ENCODE measurements at places on chromosomes 1 and 21.
A peak's percentile ranks its signal among the peaks of the same experiment; 100 is the strongest.

- DNase-seq: no peak
These were observed 97.8 kb downstream of the EBNA1BP2 start for GRCh38 chr1:43074244-43074643.

DNA sequence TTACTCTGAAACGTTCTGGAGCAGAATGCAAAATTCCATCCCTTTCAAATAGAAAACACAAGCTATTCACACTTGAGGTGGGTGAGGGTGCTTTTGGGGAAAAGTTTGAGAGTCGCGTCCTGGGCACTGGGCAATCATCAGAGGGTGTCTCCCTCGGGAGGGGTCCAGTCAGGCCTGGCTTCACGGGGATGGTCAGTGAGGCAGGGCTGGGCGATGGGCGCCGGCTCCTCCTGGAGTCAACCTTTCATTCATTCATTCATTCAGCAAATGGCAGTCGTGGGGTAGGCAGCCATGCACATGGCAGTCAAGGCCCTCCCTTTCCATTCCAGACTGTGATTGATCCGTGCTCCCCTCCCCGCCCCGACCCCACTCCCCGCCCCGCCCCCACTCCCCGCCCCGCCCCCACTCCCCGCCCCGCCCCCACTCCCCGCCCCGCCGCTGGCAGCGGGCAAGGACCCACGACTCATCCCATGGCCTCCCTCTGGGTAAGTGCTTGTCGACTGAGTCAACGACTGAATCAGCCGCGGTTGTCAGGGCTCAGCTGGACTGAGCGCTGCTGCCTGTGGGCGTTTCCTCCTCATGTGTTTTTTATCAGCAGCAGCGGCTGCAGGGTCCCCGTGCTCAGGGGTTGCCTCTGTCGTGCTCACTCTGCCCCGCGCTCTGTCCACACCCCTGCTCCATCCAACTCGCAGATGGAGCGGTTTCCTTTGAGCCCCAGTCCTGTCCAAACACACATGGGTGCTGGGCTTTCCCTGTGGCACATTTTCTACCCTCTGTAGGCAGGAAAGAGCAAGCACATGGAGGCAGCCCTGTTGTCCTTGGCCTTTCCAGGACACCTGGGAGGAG lies 12.5 kb upstream of the SPSB1 start:
- peak; percentile 67 for DNase-seq

DNA sequence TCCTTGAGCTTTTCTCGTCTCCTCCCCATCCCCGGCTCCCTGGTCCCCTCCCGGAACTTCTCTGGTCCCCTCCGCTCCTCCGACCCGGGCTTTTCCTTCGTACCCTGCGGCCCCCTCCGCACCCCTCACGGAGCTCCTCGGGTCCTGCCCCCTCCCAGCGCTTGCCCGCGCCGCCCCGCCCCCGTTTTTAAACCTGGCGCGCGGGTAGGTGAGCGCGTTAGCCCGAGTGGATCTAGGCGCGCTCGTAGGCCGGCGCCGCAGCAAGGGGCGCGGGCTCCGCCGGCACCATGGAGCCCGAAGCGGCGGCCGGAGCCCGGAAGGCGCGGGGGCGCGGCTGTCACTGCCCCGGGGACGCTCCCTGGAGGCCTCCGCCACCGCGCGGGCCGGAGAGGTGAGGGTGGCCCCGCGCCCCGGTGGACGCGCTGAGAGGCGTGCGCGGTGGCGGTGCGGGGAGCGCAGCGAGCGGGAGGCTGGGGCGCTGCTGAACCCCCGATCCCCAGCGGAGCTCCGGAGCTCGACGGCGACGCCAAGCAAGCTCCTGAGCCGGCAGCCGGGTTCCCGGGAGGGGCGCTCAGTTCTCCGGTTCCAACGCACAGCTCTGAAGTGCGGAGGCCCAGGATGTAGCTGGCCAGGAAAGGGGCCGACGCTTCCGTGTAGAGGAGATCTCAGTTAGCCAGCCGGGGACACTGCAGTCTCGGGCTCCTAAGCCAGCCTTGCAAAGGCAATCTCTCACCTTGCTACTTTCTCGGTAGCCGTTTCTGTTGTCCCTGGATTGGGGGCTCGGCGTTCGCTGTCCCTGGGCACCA lies at the start of gene RIPPLY3:
Gene RIPPLY3 (plus strand): TSS at position 217 of the 806 bp plus-strand sequence. CDS start 71 bp downstream, at position 288.
- peak; percentile 64 for DNase-seq

DNA sequence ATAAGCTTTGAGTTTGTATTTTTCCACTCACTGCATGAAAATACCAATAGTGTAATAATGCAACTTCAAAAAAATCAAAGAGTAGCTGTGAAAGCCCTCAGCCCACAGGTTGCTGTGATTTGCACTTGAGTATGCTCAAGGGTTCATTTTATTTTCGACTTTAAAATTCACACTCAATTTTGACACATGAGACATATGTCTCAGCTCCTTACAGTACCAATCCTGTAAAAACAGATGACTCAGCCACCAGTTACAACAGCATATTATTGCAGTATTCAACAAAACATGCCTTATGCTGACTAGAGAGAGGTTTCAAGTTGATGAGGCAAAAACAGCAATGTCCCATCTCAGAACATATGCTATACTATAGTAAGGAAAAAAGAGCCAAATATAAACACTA lies 66.1 kb downstream of the CYYR1 start:
- no peak for DNase-seq

- DNase-seq: peak; percentile 42
These were observed 137.2 kb downstream of the DHRS3 start for GRCh38 chr1:12480748-12481362.

DNA sequence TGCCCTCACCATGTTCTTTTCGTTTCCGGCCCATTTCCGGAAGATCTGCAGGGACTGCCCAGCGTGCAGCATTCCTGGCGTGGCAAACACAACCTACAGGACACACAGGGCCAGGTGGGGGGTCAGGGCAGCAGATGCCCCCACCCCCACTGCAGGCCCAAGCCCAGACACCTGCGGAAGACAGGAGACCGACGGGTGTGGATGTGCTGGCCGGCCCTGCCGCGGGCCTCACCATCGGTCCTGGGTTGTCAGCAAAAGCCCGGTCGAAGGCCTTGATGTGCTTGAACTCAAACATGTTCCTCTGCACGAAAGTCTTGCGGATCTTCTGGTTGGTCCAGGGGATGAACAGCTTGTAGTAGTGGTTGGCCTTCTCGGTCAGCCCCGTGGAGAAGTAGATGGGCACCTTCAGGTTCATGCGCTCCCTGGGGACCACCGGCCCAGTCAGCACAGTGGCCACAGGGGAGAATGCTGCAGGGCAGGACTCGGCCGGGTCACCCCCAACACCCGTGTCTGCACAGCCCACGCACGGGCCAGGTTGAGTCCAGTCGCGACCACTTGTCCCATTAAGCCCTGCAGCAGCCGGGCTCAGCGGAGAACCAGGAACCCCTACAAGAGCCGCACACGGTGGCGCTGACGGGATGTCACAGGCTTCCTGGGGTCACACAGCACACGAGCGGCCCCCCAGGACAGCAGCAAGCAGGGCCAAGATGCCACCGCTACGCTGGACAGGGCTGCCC lies 5.3 kb downstream of the PUSL1 start:
- DNase-seq: no peak

- peak; percentile 54 for DNase-seq
These were observed 65.7 kb upstream of the FCGR2A start for GRCh38 chr1:161439280-161440232.

DNA sequence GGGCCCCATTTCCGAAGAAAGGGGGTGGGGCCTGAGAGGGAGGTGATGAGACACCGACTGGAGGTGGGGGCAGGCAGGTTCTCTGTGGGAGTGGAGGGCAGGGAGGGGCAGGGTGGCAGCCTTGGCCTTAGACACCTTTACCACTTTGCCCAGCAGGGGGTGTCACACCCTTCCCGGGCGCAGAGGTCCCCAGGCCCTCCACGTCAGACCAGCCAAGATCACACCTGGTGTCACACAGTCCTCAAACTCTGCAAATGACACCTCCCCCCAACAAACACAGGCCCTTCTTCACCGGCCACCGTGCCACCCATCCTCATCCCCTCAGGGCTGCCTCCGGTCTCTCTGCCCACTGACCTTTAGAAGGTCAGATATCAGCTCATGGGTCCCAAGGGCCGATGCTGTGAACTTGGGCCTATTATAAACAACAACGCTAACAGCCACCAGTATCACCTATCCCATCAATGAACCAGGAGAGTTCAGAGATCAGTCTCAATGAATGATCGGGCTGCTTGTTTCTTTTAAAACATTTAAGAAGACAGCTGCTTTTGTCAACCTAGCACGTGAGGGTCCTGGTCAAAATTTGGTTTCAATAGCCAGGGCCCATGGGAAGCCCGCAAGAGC lies 103.9 kb downstream of the CASZ1 start:
- DNase-seq: peak; percentile 82

All from GM13976 (cell line).